SIG-M5 (cell line): ENCODE measurements at places on chromosomes 12 and 14.
A peak's percentile ranks its signal among the peaks of the same experiment; 100 is the strongest.

- DNase-seq, result no peak
Observed at GRCh38 chr12:780750-781379, 28.5 kb downstream of the WNK1 start.

- DNase-seq, result no peak
Observed at GRCh38 chr14:33273978-33274377, 335.3 kb downstream of the NPAS3 start.

DNA sequence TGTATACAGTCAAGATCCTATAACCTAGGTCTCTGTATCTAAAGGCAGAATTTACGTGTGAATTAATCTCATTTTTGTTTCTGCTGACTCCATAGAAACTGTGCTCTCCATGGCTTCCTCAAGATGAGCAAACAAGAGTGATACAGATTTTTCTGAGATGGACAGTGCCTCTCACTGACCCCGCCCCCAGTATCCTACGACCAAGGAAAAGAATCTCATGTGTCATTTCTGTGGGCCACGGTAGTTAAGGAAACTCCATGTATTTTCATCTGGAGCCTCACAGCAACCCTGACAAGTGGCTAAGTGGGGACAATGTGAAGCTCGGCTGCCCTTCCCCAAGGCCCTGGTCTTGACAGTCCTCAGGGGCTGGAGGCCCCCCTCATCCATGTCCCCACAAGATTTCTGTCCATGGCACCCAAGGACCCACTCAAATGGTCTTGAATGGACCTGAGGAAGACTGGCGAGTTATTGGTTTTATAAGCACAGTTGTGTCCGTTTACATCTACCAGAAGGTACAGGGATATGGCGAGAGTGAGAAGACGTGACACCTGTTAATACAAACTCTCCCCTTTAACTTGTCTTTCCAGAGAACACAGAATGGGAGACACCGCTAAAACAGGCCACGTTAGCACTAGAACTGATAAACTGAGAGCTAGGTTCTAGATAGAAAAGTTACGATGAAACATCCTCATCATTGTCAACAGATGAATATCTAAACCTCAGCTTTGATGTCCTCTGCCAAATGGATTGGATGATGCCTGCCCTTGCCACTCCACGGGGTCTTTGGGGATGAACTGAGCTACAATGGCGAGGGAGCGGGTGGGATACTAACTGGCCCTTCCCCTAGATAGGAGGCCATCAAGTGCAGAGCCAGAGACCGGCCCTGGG is 108.4 kb upstream of the EGLN3 start:
- no peak for DNase-seq

- DNase-seq, result no peak
Observed at GRCh38 chr12:3533703-3534386, 42.8 kb downstream of the PRMT8 start.

- no peak for DNase-seq
Observed at GRCh38 chr12:110280392-110280778, 662 bp upstream of the ATP2A2 start.

DNA sequence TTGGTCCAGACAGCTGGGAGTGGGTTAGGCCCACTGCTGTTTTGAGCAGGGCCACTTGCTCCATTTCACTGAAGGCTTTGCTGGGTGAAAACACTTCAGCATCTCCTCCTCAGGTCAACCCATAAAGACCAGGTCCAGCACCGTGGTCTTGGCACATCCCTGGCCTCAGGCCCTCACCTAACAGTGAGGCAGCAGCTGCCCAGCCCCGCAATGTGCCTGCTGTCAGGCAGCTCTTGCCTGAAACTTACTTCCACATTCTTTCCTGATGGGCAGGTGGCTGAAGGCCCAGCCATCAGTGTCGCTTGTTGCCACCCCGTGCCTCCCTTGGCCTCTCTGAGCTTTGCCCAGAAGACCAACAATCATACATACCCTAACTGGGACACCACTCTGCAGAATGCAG is 54.4 kb downstream of the ANAPC7 start:
- DNase-seq, result no peak

GRCh38 chr14:64646103-64646502 is 58.1 kb upstream of the PLEKHG3 start:
- DNase-seq, result no peak

DNA sequence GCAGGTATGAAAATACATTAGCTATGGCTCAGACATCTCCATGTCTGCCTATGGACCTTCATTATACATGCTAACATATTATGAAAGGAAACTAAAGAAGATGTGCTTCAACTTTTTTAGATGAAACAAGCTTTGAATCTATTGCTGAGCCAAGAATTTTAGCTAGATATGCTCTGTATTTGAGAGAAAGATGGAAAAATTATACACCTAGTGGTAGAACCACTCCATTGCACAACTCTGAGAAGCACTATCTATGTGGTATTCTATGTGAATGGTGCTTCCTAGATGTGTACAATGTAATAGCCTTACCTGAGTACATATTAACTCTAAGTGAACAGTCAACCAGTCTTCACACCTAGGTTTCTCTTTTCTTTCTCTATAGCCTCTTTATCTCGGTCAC is 17.3 kb downstream of the EPYC start:
- DNase-seq, result no peak

DNA sequence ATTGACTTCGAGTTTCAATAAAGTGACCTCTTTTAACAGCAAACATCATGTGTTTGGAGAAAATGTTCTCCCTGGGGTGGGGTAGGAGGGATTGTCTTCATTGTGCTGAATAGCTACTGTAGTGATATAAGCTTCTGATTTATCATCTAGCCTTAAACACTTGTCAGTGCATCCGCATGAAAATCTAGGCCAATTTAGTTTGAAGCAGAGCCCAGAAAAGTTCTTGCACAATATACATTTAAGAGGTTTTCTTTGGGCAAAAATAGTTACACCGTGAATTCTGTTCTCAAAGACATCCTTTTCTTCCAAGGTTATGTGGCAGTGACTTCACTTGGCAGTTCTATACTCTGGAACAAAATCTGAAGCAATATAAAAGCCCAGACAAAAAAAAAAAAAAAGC is 136.0 kb upstream of the IFNG-AS1 start:
- DNase-seq, result no peak

DNA sequence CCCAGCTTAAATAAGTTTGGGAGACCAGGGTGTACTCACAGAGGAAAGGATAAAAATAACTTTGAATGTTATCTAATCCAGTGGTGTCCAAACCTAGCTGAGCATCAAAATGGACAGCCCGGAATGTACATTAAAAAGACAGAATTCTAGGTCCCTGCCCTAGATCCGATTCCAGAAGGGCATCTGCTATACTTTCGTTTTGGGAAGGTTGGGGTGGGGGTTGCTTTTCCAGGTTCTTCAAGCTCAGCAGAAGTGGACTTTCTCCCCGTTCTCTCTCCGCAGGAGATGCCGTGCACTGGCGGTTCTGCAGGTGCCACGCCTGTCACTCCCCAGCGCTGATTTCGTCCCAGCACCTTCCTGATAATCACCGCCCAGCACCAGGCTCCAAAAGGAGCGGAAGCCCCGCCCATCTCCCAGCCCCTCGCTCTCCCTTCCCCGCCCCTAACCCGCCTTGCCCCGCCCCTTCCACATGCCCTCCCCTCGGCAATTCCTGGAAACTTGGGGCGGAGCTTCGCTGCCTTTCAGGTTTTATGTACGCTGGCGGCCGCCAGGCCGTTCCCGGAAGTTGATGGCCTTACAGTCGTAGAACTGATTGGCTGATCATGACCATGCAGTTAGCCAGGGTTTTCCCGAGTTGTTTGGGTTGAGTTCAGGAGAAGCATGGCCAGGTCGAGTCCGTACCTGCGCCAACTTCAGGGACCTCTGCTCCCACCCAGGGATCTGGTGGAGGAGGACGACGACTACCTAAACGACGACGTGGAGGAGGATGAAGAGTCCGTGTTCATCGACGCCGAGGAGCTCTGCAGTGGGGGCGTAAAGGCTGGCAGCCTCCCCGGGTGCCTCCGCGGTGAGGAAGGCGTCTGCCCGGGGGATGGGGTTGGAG is at the start of gene HELB:
Gene HELB (plus strand): TSS at position 550 of the 883 bp plus-strand sequence. CDS start 111 bp downstream, at position 661.
- DNase-seq, result peak; percentile 76

- DNase-seq, result no peak
Observed at GRCh38 chr14:35875296-35875695, 49.2 kb downstream of the BRMS1L start.
